ENCODE measurements at places on chromosomes 6 and 20. TPM values are rescaled to one million over a fixed set of nuclear protein-coding genes. Genes with fewer than 3 reads are reported as not detected.
A peak's percentile ranks its signal among the peaks of the same experiment; 100 is the strongest.

GRCh38 chr20:48657426-48658197, 170.2 kb downstream of the PREX1 start:
- H3K27ac ChIP-seq = peak overlapping the region; percentile 14

PBOV1 gene
- not detected for total RNA-seq

- H3K27me3 ChIP-seq = peaks cover 24% of the 10 kb centered on the region
- no peaks in the 10 kb centered on the region for H3K36me3 ChIP-seq
- H3K27ac ChIP-seq = no peak overlapping the region
- no peak for DNase-seq
These were observed 161.4 kb upstream of the KCNG1 start for GRCh38 chr20:51184289-51184688.

DNA sequence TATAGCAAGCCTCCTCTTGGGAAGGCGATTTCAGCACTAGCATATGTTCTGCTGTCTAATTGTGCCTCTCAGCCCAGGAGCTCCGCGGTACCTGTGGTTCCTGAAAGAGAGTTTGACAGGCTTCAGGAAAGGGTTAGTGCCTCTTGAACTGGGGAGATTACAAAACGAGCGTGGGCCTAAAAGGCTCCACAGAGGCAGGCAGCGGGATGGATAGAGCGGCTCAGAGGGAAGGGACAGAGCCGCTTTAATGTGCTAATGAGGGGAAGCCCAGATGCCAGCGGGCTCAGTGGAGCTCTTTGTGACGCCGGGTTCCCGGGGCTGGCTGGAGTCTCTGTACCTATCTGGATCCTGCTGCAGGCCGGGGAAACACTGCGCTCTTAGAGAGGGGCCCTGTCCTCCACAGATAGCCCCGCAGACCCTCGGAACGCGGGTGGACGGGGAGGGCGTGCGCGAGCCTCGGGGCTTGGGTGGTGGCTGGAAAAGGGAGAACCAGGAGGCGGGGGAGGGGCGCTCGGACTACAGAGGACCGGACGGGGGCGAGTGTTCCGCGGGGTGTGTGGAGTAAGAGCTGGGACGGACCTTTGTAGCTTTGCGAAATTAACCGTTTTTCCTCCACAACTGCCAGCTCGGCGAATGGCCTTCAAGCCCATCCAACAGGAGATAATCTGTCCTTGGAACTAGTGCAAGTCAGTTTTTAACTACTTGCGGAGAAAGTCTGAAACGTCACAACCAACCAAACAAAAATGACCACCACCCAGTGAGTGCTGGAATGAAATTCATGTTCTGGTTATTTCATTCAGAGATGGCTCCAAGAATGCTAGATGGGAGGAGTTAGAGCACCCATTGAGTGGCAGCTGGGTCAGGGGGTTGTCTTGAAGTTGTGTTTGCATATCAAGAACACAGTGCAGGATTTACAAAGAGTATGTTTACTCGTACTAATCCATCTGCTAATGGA, 13.0 kb downstream of the SLC35F1 start:
- DNase-seq = no peak
- no peaks in the 10 kb centered on the region for H3K4me1 ChIP-seq
- no peak overlapping the region for H3K27ac ChIP-seq
- H3K27me3 ChIP-seq = peaks cover 9% of the 10 kb centered on the region
- no peaks in the 10 kb centered on the region for H3K36me3 ChIP-seq

GRCh38 chr20:2759143-2759542, 41.3 kb downstream of the CPXM1 start:
- H3K36me3 ChIP-seq = no peaks in the 10 kb centered on the region
- H3K4me3 ChIP-seq = no peak overlapping the region
- no peak overlapping the region for H3K27ac ChIP-seq
- peaks cover 1% of the 10 kb centered on the region for H3K4me1 ChIP-seq
- peaks cover 40% of the 10 kb centered on the region for H3K27me3 ChIP-seq

DNA sequence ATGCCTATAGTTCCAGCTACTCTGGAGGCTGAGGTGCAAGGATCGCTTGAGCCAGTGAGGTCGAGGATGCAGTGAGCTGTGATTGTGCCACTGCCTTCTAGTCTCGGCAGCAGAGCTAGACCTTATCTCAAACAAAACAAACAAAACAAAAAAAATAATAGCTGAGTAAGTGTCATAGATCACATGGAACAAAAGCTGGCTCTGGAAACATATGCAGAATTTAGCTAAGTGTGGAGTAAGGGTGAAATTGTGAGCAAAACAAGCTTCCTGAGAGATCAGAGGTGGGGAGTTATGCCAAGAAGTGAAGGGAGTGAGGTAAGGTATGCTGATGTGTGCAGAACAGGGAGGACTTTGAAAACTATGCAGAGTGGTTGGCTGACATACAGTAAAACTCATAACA, 18.7 kb downstream of the SGK1 start:
- H3K4me1 ChIP-seq = peaks cover 7% of the 10 kb centered on the region
- no peak for DNase-seq
- H3K27ac ChIP-seq = no peak overlapping the region
- no peaks in the 10 kb centered on the region for H3K36me3 ChIP-seq
- H3K27me3 ChIP-seq = no peaks in the 10 kb centered on the region

OR2B6 gene
- not detected for total RNA-seq

GRCh38 chr20:21693322-21693721, 12.1 kb upstream of the PAX1 start:
- H3K27ac ChIP-seq = no peak overlapping the region
- no peak for DNase-seq
- H3K4me1 ChIP-seq = no peaks in the 10 kb centered on the region

FOXS1 gene
- not detected for total RNA-seq

GRCh38 chr6:25239498-25239897, 39.7 kb upstream of the CARMIL1 start:
- H3K4me3 ChIP-seq = no peak overlapping the region
- no peaks in the 10 kb centered on the region for H3K36me3 ChIP-seq
- no peak for DNase-seq
- no peaks in the 10 kb centered on the region for H3K4me1 ChIP-seq
- H3K27ac ChIP-seq = no peak overlapping the region

- peaks cover 2% of the 10 kb centered on the region for H3K4me1 ChIP-seq
- H3K36me3 ChIP-seq = no peaks in the 10 kb centered on the region
- no peak for DNase-seq
- no peak overlapping the region for H3K4me3 ChIP-seq
- H3K27me3 ChIP-seq = peaks cover 4% of the 10 kb centered on the region
- no peak overlapping the region for H3K27ac ChIP-seq
These were observed 62.6 kb upstream of the ATXN1 start for GRCh38 chr6:16823718-16824352.

APOBEC2 gene
- not detected for total RNA-seq

- H3K27ac ChIP-seq = peak overlapping the region; percentile 98
- DNase-seq = no peak
- H3K36me3 ChIP-seq = peaks cover 31% of the 10 kb centered on the region
- H3K4me1 ChIP-seq = peaks cover 24% of the 10 kb centered on the region
- H3K4me3 ChIP-seq = peak overlapping the region; percentile 99
- no peaks in the 10 kb centered on the region for H3K27me3 ChIP-seq
These were observed 516 bp downstream of the GTPBP2 start for GRCh38 chr6:43628393-43629103.

SLC22A2 gene
- not detected for total RNA-seq

- no peaks in the 10 kb centered on the region for H3K27me3 ChIP-seq
- H3K27ac ChIP-seq = peak overlapping the region; percentile 97
- peaks cover 60% of the 10 kb centered on the region for H3K36me3 ChIP-seq
These were observed 12.1 kb downstream of the DEF6 start for GRCh38 chr6:35309611-35310264.

DNA sequence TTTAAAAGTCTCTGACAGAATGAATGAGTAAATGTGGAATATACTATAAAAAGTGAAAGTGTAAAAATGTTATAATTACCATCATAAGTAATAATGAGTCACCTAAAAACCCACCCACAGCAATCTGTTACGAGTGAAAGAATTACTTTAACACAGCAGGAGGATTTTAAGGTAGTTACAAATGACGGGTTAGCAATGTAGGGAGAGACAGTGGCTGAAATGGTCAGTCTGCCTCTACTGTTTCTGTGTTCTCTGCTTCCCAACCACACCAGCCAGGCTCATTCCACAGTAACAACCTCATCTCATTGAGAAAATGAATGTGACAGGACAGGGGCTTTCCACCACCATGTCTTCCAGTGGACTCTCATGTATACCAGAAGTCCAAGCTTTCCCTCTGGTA, 124.4 kb upstream of the KCNK16 start:
- no peaks in the 10 kb centered on the region for H3K4me1 ChIP-seq
- H3K4me3 ChIP-seq = no peak overlapping the region
- H3K36me3 ChIP-seq = no peaks in the 10 kb centered on the region
- peaks cover 11% of the 10 kb centered on the region for H3K27me3 ChIP-seq
- DNase-seq = no peak
- H3K27ac ChIP-seq = no peak overlapping the region

DNA sequence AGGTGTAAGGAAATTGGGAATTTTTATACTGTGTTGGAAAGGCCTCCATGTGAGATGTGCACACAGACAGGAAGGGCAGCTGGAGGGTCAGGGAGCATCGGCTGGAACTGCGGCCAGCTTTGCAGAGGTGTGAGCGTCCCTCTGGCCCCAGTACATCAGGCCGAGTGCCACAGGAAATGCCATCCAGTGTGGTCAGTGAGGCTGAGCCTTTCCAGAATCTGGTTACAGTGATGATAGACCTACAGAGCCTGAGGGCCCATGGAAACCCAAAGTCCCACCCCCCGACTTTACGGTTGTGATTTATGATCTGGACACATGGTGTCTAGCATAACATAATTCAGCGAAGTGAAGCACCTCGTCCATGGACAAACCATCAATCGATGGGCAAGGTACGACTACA, 137.3 kb upstream of the PDE10A start:
- H3K27me3 ChIP-seq = peaks cover 10% of the 10 kb centered on the region
- peaks cover 4% of the 10 kb centered on the region for H3K36me3 ChIP-seq
- H3K27ac ChIP-seq = no peak overlapping the region
- H3K4me3 ChIP-seq = no peak overlapping the region
- DNase-seq = no peak
- H3K4me1 ChIP-seq = peaks cover 4% of the 10 kb centered on the region

DNA sequence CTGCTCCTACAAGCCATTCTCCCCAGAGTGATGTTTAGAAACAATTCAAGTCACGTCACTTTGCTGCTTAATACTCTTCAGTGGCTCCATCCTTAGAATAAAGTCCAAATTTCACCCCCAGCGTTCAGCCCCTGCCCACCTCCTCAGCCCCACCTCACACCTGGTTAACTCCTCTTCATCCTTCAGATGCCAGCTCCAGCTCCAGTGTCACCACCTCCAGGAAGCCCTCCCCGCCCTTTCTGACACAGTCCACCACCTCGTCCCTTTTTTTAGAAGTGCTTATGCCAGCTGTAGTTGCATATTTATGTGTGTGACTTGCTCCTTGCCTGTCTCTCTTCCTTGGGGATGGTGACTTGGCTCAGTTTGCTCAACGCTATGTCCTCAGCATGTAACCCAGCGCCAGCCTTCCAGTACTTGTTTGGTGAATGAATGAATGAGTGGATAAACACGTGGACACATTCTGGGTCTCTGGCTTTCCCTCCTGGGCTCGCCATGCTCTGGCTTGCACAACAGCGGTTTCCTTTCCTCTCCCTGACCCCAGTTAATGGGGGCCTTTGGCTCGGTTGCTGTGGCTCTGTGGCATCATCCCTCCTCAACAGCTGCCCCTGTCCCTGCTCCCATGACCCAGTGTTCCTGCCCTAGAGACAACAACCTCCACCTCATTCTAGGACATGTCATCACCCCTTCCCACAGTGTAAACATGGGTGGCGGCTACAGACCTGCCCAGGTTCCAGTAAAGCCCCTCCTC, 3.7 kb upstream of the IP6K3 start:
- no peak overlapping the region for H3K27ac ChIP-seq
- H3K4me1 ChIP-seq = no peaks in the 10 kb centered on the region
- no peak for DNase-seq
- H3K4me3 ChIP-seq = no peak overlapping the region
- H3K27me3 ChIP-seq = peaks cover 2% of the 10 kb centered on the region

All from naive thymus-derived CD8-positive, alpha-beta T cell (primary cell).